Stimulated activated CD8-positive, alpha-beta memory T cell treated with anti-CD3 and anti-CD28 coated beads, Interleukin-7, amount 100 ng/mL, for 1 hour (primary cell): ENCODE measurements at places on chromosomes 4 and X.

- DNase-seq: no peak
Observed at GRCh38 chr4:186347743-186348142, 81.8 kb downstream of the F11 start.

GRCh38 chr4:82891707-82892466, 934 bp upstream of the SEC31A start:
- no peak for DNase-seq

DNA sequence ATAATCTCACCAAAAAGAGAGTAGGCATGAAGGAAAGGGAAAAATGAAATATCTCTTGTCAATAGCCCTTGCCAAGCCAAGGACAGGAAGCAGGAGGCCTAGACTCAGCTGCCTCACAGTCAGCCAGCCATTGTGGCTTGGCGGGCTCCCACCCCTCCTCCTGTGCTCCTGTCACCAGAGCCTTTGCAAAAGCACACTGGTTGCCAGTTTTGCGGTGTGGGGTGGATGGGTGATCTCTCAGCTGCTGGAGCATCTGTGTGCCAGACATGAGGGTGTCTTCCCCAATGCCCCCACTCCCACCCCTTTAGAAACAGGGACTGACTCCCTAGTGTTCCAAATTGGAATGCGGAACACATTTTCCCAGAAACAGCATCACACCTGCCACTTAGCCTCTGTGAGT, 26.1 kb downstream of the ARHGEF6 start:
- DNase-seq: no peak

DNA sequence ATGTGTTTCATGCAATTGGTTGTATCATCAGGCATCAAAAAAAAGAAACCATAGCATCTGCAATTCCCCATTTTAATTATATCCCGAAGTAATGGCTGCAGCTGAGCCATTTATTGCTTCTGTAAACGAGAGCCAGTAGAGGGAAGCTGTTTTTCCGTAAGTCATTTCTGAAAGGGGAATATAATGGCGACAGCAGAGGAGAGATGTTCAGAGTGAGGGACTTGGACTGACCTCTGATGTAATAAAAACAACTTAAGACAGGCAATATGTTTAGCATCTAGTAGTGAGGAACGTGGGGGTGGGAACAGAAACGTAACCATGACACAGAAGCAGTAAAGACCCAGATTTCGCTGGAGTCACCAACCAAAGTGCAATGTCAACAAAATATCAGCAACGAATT, 31.5 kb upstream of the NAA11 start:
- no peak for DNase-seq

DNA sequence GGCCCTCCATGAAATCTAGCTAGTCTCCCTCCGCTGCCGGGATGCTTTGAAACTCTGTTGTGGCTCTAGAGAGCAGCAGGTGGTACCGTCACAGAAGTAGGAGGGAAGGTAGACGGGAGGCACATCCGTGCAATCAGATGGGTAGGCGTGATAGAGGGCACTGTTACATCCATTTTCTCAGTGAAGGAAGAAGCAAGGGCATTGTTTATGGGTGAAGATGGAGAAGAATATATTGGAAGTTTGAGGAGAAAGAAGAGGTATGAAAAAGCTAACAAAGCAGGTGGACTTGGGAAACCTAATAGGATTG, 1.3 kb downstream of the ANAPC4 start:
- no peak for DNase-seq

- DNase-seq: no peak
Observed at GRCh38 chr4:46370531-46370930, 19.4 kb downstream of the GABRA2 start.

GRCh38 chr4:188459381-188459780, 320.1 kb downstream of the TRIML1 start:
- no peak for DNase-seq

- DNase-seq: no peak
Observed at GRCh38 chr4:138697851-138698250, 317.7 kb upstream of the NOCT start.

DNA sequence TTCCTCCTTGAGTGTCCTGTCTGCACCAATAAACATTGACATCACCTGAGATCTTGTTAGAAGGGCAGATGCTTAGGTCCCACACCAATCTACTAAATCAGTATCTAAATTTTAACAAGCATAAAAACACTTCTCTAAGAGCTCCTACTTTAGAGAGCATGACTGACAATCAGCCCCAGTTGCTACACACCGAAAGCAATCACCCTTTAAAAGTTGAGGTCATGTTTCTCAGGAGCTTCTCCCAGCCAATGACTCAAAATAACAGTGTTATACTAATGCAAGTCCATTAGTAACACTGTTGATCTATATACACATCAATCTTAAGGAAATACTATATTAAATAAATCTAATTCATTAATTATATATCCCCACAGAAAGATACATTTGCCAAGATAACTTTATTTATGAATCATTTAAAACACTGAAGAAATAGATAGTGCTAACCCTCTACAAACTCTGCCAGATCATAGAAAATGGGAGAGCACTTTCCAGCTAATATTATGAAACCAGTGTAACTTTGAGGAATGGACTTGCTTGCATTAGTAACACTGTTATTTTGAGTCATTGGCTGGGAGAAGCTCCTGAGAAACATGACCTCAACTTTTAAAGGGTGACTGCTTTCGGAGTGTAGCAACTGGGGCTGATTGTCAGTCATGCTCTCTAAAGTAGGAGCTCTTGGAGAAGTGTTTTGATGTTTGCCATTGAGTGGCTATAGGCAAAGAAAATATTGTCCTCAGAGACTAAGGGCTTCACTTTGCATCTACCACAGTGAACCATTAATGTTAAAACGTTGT, 109.8 kb upstream of the HDX start:
- no peak for DNase-seq

DNA sequence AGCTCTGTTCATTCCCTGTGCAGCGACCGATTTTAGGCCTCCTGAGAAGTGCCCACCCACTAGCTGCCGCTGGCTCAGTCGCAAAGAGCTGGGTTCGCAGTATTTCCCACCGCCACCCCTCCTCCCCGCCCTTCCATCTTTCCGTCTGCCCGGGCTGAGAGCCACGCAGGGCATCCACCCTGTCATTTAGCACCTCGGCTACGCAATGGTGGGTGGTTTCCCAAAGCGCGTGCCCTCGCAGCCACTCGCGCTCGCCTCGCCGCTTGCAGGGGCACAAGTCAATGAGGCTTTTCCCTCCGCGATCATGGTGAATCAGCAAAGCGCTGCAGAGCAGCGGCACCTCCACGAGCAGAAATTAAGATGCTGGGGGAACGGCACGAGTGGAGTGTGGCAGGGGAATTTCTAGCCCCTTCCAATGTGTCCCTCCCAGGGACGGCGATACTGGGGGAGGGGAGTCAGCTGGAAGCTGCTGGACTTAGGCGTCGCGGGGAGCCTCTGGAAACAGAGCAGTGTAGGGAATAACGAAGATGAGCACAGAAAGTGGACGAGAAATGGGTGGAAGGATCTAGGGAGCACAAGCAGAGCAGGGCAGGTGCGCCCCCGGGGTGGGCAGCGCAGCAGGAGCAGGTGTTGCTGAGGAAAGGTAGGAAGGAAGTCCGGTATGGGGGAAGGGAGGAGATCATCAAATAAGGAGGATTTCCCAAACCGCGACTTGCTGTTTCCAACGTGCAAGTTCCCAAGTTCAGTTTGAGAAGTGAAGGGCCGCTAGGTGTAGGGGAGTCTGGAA, 2.4 kb upstream of the PTCHD1 start:
- DNase-seq: no peak

DNA sequence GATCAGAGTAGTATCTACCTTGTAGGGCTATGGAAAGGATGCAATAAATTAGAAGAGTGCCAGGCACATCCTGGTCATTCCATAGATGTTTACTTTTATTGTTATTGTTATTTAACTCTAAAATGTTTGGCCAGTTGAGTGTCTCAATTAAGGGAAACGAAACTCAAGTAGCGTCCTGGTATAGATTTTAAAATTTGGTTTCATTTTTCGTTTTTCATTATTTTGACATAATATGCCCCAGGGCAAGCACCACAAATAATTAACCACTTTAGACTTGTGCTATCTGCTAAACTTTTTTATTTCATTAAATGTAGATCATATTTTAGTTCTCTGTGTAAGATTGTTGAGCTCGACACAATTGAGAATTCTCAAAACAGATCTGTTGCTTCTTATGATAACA, 179.7 kb upstream of the PRPS2 start:
- DNase-seq: no peak

DNA sequence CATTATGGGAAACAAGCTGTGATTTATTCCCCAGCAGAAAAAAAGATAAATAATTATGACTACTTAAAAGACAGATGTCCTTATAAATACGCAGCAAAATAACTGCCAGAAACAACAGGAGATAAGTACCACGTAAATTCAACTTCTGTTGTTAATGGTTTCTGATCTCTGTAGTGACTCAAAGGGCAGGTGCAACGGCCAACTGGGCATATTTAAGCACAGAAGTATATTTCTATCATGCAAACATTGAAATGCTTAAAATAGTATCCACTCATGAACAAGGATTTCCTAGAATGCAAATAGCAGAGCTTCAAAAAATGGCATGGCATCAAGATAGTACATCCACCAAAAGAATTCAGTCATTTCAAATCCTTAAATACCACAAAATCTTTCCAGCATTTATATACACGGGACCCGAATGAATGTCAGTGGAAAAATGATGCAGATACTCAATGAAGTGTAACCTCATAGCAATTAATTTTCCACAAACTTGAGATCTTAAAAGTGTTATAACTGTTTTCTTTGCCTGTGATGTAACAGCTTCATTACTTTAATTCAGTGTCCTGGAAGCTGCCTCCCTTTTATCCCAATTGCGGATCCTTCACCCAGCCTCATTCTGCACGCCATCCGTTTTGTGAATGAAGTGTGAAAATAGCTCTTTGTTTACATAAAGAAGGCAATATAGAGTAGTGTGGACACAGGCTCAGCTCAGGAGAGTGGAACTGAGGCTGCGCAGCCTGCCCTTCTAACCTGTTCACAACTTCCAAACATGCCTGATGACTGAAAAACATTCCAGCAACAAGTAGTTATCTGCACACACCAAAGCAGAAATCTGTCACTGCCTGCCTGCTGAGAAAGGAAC, 10.2 kb downstream of the PDGFC start:
- no peak for DNase-seq

DNA sequence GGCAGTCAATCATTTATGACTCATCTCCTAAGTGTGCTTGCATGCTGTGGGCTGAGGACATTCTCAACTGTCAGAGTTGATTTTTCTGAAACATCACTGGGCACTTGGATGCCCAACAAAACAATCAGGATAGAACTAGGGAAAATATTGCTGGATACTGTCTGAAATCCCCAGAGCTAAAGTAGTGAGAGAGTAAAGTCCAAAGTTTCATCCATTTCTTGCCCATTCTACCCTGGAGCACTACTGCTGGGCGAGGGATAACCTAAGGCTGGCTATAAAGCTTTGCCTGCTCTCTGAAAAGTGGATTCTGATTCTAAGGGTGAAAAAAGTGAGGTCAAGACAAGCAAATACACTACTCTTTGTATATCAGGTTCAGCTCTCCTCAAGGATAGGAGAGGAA, 279.6 kb upstream of the EDA2R start:
- DNase-seq: no peak

- no peak for DNase-seq
Observed at GRCh38 chr4:133887723-133888122, 313.9 kb downstream of the PABPC4L start.

DNA sequence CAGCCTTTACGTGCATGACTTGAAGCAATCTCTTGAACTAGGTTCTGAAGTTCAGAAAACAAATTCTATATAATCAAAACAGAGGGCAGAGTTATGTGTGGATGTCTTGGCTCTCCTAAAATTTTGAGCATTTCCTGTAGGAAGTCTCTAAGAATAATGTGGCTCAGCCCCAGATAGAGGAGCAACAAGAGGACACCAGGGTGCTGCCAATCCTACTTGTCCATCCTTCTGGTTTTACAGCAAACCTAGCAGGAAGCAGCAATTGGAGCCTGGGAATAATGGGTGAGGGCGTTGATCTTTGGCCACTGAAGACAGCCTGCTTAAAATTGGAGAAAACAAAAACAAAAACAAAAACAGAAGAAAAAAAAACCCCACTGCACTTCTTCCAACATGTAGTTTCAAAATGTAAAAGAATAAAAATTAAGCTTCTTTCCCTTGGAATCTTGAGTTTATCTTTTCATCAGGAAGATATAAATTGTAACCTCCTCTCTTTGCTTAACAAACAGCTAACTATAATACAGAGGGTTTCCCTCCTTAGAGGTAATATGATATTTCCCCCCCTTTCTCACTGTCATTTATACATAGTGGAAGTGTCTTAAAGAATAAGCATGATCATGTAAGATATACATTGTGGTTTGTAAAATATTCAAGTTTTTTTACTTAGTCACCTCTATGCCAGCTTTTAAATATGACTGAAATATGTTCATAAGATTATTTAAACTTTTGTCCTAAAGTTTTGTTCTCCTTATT, 130.6 kb downstream of the FBXO8 start:
- no peak for DNase-seq

GRCh38 chr4:17762726-17763125, 18.7 kb downstream of the FAM184B start:
- no peak for DNase-seq

GRCh38 chrX:15973299-15973698, 118.7 kb upstream of the AP1S2 start:
- DNase-seq: no peak

DNA sequence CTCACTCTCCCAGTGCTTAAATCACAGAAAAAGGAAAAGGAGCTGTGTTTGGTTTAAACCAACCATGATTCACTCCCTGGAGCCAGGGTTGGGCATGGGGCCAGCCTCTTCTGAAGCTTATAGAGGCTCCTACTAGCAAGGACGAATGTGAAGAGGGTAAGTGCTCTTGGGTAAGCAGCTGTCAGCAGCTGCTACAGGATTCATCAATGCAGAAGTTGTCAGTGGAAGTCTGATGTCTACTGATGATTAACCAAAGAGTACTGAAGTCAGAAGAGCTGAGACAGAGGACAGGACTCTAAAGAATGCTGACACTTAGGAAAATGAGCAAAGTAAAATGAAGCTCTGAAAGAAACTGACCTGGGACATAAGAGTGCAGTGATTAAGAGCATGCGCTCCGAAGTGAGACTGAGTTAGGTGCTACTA, 32.7 kb upstream of the JADE1 start:
- DNase-seq: no peak

GRCh38 chrX:56564164-56564885, 898 bp downstream of the UBQLN2 start:
- no peak for DNase-seq

GRCh38 chr4:14260591-14260990, 633.1 kb upstream of the BOD1L1 start:
- no peak for DNase-seq

DNA sequence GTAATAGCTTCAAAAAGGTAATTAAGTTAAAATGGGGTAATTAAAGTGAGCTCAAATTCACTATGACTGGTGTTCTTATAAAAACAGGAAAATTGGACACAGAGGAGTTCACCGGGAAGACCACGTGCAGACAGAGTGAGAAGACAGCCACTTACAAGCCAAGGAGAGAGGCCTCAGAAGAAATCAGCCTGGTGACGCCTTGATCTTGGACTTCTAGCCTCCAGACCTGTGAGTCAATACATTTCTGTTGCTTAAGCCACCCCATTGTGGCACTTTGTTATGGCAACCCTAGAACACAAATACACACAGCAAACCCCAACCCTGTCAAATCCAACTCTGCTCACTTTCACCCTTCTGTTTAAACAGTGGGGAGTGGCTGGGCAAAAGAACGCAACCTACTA, 4.1 kb upstream of the CD38 start:
- no peak for DNase-seq
